ENCODE measurements at places on chromosomes 7 and 10.

- no peak for DNase-seq
Measured at GRCh38 chr10:67520924-67521520, 175.0 kb downstream of the CTNNA3 start.

GRCh38 chr10:24826009-24826408, 102.3 kb upstream of the ARHGAP21 start:
- no peak for DNase-seq

DNA sequence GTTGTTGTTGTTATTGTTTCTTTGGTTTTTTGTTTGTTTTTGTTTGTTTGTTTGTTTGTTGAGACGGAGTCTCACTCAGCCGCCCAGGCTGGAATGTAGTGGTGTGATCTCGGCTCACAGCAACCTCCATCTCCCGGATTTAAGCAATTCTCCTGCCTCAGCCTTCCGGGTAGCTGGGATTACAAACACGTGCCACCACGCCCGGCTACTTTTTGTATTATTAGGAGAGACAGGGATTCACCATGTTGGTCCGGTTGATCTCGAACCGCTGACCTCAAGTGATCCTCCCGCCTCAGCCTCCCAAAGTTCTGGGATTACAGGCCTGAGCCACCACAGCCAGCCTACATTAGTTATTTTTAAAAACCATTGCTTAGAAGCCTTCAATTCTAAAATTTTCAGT, 45.0 kb downstream of the FOXP2 start:
- no peak for DNase-seq

GRCh38 chr7:48182718-48183369, 11.6 kb downstream of the ABCA13 start:
- no peak for DNase-seq

- no peak for DNase-seq
Measured at GRCh38 chr7:130139193-130139960, 65.8 kb downstream of the TMEM209 start.

- DNase-seq, result no peak
Measured at GRCh38 chr7:25522727-25523126, 294.4 kb upstream of the NPVF start.

DNA sequence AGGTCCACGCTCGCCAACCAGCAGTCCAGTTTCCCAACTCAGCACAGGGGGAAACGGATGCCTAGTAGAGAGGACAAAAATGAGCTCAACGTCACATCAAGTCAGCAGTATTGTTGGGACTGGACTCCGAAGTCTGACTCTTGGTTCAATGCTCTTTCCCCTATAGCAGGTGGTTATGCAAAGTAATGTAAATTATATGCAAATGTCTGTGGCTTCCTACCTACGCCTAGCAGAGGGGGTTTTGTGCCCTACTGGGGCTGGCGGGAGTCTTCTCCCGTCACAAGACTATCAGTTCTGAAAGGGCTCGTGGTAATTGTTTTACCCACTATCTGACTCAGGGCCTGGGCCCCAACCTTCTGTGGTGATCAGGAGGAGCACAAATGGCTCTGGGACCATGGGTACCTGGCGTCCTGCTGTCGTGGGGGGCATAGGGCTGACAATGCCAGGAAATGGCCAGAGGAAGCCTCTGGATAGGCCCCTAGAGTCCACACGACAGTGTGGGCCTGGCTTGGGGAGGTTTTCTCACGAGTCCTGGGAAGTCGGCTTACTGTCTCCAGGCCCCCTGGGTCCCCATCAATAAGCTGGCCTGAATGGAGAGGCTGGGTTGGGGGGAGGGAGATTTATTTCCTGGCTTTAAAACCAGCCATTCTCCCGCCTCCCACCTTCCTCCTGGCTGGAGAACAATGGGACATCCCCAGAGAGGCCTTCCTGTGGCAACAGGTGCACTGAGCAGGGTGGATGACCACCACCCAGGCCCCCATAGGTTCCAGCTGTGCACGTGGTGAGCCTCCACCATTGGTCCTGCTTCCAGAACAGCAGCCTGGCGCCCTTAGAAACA, 41.8 kb downstream of the UNC5B start:
- DNase-seq, result no peak

DNA sequence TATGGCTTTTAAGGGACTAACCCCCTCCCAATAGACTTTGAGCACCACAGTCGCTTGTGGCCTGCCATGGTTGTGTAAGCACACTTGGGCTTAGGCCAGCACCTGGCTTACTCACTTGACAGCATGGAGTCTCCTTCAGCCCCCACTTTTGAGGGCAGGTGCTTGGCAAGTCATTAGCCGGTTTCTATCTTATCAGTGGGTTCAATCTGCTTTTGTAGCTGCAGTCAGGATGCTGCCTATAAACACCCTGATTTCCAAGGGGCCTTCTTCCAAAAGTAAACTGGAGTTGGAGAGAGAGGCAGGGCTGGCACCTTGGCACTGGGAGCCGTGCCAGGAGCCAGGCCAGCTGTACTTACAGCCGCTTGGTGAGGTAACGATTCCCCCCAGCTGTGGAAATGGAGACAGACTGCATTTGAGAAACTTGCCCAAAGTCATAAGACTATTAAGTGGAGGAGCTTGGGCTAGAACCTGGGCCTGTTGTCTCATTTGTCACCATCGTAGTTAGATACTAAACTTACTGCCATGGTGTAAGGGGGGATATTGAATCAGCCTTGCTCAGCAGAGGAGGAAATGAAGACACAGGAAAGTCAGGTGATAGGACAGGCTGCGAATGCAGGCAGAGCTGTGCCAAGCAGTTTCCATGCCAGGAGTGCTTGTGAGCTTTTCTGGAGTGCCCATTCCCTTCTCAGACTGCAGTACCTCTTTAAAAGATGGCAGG, 92.2 kb upstream of the EFCAB10 start:
- DNase-seq, result no peak

GRCh38 chr10:45419676-45420025, 45.6 kb downstream of the ALOX5 start:
- DNase-seq, result no peak

DNA sequence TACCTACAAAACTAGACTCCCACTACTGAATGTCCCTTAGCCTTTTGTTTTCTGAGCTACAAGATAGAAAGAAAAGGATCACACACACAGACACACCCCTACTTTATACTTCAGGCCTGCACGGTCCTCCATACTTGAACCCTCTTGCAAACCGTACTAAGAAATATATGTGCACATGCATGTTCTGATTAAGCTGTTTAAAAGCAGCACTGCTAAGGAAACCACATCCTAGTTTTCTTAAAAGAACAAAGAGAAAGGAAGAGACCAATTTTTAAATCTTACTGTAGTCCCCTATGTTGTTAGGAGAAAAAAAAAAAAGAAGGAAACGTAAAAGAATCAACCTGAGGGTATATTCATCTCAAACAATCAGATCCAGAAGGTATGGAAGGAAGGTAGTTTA, 501.2 kb downstream of the PARD3 start:
- no peak for DNase-seq
